ENCODE measurements at places on chromosomes 2 and 18. TPM values are rescaled to one million over a fixed set of nuclear protein-coding genes. Genes with fewer than 3 reads are reported as not detected.

Gene XDH
- not detected for polyA plus RNA-seq

Gene ARHGEF33
- 0.16 TPM for polyA plus RNA-seq

Gene EMILIN1
- 0.33 TPM for polyA plus RNA-seq

Gene PIEZO2
- polyA plus RNA-seq = not detected

Gene MCM6
- polyA plus RNA-seq = 17.7 TPM

DNA sequence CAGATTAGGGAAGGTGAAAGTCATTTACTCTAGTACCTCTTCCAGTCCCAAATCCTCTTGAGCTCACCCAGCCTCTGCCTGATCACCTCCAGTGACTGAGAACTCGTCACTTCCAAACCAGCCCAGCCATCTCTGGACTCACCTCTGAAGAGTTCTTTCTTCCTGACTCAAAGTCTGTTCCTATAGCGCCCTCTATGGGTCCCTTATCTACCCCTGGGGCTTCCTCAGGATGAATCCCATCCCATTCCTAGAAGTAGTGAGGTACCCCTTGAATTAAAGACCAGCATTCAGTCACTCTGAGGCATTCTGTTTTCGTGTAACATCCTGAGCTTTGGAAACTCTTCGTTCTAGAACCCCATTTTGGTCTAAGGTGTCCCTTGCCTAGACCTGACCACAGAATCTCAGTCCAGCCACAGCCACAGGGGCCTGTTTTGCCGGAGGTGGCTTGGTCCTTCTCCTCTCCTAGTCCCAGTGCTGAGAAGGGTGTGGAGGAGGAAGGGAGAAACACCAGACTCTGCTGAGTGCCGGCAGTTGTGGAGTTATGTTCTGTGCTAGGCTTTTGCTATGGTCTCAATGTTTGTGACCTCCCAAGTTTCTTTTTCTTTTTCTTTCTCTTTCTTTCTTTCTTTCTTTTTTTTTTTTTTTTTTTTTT is 32.7 kb downstream of the SIX3 start:
- no peak for DNase-seq

GRCh38 chr2:111691164-111691875 is 192.7 kb downstream of the ANAPC1 start:
- no peak for DNase-seq

DNA sequence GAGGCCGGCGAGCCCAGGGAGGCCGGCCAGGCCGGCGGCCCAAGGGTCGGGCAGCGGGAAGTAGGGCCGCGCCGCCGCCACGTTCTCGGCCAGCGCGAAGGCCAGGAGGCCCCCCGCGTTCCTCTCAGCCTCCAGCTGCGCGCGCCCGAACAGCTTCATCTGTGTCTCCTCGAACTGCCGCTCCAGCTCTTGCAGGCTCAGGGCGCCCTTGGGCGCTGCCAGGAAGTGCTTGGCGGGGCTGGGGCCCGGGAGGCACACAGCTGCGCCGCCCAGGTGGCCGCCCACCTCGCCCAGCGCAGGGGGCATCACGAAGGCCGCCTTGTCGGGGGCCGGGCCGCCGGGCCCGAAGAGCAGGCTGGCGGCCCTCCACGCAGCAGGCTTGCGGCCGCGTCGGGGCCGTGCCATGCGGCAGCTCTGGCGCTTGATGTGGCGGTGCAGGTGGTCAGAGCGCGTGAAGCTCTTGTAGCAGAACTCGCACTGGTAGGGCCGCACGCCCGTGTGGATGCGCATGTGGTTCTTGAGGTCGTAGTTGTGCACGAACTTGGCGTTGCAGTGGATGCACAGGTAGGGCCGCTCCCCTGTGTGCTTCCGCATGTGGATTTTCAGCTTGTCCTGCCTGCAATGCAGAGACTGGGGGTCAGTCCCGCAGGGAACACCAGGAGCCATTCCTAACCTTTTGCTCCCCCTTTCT is 99.0 kb upstream of the SMAD2 start:
- DNase-seq = no peak

DNA sequence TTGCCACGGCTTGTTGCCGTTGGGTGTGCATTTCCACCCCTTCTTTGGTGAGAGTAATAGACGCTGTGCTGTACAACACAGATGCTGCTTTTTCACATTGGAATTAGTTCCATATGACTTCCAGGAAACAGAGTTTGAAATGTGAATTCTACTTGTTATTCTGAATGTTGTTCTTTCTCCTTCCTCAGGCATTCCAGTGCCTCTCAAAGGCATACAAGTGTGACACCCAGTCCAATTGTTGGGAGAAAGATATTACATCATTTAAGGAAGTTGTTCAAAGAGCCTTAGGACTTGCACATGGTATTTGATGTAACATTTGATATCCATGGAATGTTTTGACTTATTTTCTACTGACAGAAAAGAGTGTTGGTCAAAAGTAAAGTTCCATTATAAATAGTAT is 134.4 kb upstream of the LTBP1 start:
- DNase-seq = no peak

DNA sequence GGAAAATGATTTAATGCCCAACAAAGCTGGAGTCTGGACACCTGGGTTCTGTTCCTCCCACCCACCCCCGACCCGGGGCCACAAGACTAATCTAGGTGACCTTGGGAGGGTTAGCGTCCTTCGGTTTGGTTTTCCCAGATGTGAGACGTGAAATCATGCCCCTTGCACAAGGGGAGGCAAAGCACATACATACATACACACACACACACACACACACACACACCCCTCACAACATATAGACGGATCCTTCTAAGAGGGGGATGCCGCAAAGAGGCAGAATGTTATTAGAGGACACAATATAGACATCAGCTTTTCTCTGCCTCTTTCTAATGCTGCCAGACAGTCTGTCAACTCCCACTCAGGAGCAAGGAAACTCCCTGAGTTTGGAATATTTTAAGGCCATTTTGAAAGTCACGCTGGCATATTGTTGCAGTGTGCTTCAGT is 616 bp upstream of the RBMS1 start:
- DNase-seq = no peak

DNA sequence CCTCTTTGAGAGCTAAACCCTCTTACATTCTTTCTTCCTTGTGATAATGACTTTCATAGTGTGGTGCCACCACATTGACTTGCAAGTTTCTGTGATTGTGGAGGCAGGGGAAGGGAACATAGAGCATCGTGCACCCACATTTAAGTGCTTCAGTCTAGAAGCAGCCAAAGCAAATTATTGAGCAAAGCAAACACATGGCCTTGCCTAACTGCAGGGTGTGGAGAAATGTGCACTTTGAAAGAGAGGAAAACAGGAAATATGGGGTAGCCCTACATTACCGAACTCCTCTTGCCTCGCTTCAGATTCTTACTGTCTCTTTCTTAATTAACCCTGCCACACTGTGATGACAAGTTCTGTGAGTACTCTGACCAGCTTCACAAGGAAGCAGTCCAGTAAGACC is 814.6 kb downstream of the SLC4A3 start:
- DNase-seq = no peak

Data from CD4-positive, CD25-positive, alpha-beta regulatory T cell (primary cell).